Skeletal muscle cell (primary cell): ENCODE measurements at places on chromosomes 11 and 22.

DNA sequence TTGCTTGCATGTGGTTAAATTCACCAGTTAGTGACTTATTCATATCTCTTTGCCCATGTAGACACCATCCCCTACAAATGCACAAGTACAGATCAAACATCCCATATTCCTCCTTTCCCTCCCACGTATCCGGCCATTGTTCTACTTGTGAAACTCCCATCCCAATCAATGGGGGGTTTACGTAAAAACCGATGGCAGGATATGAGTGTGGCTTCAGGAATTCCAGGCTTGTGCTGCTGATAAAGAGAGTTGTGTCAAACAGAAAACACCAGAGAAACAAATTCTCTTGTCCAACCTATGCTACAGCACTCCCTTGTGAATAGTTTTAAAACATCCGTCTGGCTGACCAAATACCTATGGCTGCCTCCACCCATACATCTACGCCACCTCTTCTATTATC, 15.5 kb downstream of the FLI1 start:
- DNase-seq: peak; percentile 89

DNA sequence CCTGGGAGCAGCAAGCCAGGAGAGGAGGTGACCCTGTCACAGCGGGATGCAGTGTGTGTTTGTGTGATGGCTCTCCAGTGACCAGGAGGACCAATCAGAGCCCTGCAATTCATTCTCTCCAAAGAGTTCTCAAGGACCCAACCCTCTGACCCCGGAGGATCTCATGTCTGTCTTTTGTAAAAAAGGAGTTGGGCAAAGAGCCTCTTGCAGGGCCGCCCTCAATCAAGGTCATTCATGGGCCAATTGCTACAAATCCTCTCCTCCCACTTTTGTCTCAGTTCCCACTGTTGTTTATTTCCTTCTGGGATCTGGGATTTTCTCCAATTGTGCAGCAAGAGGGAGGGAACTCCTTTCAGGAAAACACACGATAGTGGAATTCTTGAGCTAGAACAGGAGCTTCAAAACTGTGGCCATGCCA, 4.0 kb downstream of the TECTA start:
- DNase-seq: no peak

DNA sequence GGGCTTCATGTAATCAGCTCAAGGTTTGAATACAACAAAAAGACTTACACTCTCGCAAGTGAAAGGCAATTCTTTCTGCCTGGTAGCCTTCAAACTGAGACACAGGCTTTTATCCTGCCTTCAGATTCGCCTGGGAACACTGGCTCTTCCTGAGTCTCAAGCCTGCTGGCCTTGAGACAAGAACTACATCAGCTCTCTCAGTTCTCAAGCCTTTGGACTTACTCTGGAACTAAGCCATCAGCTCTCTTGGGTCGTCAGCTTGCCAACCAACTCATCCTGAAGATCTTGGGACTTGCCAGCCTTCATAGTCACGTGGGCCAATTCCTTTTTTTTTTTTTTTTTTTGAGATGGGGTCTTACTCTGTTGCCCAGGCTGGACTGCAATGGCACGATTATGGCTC, 35.7 kb upstream of the LRRC10B start:
- DNase-seq: peak; percentile 52

GRCh38 chr11:130859886-130860285, 56.4 kb downstream of the SNX19 start:
- DNase-seq: no peak

DNA sequence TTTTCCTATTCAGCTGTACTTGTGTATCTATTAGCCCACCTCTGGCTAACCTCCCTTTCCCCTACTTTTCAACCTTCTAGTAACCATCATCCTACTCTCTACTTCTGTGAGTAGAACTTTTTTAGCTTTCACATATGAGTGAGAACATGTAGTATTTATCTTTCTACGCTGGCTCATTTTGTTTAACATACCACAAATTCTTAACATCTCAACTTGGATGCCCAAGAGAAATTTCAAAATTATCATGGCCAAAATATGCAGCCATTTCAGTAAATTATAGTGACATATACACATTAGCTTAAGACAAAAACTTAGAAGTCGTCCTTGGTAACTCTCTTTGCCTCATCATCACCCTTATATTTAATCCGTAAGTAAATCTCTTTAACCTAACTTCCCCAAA, 34.7 kb downstream of the LUZP2 start:
- DNase-seq: no peak

DNA sequence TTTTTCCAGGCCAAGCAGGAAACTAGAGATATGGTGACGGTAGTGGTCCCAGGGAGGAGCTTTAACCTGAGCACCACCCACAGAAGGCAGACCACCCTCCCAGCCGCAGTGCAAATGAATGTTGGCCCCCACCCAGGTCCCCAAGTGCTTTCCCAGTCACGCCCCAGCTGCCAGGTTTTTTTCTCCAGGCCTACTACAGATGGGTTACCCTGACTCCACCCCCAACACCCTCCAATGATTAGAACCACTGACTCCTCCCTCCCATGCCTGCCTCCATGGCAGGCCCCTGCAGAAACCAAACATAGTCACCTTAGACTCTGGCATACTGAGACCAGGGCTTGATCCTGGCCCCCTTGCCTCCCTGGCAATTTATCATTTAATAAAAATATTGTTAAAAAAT, 58.7 kb upstream of the CHST1 start:
- DNase-seq: no peak

DNA sequence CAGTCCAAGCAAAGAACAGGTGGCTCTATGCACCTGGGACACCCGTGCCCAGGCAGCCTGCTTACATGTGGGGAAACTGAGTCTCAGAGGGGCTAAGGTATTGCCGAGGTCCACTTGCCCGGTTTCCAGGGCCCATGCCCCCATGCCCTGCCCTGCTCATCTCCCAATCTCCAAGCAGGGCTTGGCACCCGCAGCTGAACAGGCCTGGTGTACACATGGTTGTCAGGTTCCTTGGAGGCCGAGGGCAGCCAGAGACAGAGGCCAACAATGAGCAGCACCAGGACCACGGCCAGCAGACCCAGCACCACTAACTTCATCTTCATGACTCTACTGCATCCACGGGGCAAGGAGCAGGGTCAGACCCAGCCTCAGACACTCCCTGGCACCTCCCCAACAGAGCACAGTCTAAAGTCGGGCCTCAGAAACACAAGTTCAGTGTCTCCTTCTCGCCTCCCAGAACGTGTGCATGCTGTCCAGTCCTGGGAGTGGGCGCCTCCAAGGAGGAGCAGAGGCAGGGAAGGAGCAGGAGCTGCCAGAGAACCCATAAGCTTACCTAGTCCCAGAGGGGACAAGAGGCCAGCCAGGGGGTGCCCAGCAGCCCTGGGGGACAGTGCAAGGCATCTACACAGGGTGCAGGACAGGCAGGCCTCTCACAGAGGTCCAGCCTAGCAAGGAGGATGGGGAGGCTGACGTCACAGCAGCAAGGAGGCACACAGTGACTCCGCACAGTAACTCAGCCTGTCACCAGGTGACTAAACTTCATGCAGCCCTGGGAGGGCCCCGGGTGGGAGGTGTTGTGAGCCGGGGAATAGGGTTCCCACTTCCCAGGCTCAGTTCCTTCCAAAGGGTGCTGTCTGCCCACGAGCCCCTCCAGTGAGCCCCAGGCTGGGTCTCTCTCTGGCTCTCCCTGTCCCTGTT, 20.2 kb upstream of the RGL4 start:
- DNase-seq: no peak

- DNase-seq: no peak
Measured at GRCh38 chr11:122342089-122342744, 226.2 kb upstream of the BLID start.

DNA sequence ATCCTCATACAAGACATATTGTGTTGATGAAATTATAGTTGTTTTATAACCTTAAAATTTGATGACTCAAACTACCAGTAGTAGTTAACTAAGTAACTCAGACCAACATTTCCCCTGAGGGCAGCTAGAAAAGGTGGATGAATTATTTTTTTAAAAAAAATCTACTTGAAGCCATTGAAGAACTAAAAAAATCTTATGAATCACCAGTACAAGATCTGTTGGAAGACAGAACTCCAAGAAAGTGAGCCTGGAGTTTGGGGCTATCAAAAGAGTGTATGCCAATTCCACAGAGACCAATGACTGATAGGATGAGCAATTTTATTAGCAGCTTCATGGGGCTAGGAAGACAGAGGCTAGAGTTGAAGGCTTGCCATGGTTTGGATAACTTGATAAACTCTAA, 72.4 kb downstream of the CYP2R1 start:
- peak; percentile 21 for DNase-seq

DNA sequence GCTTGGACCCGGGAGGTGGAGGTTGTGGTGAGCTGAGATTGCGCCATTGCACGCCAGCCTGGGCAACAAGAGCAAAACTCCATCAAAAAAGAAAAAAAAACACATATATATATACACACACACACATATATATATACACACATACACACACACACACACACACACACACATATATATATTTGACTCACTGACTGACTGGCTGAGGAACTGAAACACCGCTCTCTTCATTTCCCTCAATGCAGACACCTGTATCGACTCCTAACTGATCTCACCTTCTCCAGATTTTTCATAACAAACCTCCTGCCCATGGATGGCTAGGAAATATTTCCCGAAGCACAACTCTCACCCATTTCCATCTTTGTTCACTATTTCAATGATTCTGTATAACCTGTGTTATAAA, 140.7 kb upstream of the ANO3 start:
- no peak for DNase-seq

- DNase-seq: no peak
Measured at GRCh38 chr11:7563281-7563680, 49.5 kb downstream of the PPFIBP2 start.

DNA sequence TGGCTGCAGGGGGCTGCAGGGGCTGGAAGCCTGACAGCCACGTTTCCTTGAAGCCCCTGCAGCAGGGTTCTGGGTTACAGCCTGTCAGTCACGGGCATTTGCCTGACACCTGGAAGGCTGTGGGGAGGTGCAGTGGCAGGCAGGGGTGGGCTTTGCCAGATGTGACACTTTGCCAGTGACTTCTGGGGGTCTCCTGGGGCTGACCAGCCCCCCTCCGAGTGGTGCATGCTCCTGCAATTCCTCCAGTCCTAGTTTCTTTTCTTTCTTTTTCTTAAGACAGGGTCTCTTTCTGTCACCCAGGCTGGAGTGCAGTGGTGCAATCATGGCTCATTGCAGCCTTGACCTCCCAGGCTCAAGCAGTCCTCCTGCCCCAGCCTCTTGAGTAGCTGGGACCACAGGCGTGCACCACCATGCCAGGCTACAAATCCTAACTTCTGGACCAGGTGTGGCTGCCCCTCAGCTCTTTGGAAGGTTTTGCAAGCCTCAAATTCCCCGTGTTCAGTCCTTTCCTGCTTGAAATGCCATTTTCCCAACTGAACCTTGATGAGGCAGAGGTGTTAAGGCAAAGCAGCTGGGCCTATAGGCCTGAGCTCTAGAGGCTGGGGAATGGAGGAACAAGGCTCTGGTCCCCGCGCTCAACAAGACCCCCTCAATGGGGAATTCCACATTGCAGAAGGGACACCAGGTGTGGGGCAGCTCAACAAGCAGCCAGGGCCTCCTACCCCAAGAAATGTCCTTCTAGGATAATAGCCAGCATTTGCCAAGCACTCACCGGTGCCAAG, 20.2 kb upstream of the CHKA start:
- no peak for DNase-seq

DNA sequence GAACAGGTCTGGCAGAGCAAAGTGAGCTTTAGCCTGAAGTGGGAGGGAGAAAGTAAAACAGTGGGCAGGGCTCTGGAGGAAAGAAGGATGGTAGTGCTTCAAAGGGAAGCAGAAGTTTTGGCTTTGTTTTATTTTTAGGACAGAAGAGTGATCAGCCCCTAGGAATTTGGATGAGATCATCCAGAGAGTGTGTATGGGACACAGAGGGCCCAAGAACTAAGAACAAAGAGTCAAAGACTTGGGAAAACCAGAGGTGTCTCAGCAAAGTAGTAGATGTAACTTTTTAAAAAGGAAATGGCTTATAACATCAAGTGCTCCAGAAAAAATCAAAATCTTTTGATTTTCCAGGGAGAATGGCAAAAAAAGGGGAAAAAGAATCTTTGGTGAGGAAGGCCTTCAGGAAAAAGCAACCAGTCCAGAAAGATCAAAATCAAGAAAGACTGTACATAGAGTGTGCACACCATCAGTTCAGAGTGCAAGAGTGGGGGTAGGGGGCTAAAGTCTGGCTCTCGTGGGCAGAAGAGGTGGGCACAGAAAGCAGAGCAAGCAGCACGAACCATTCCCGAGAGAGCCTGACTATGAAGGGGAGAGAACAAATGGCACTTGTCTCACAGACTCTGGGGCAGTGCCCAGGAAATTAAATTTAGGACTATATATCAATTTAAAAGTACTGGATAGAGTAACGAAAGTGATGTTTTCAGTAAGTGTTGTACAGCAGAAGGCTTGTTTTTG, 30.0 kb downstream of the MAPK1 start:
- peak; percentile 52 for DNase-seq

- DNase-seq: no peak
Measured at GRCh38 chr22:27226666-27227065, 569.3 kb downstream of the MIAT start.

GRCh38 chr11:639332-639955, 2.4 kb downstream of the DRD4 start:
- no peak for DNase-seq

DNA sequence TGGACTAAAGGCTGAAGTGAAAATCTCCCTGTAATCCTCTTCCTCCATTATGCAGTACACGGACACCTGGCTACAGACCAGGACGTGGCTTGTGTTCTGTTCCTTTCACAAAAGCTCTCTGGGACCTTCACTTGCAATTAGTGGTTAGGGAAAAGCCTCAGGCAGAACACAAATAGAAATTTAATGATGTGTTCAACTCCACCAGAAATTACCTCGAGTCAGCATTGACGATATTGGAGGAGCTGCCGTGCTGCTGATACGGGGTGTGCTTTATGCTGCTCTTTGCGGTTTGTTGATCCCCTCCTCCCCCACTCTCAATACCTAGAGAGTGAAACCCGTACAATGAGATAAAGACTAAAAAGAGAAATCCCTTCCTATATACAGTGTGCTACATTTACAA, 48.9 kb downstream of the POLD3 start:
- DNase-seq: no peak

GRCh38 chr22:23282986-23283385, 102.7 kb downstream of the BCR start:
- DNase-seq: no peak

DNA sequence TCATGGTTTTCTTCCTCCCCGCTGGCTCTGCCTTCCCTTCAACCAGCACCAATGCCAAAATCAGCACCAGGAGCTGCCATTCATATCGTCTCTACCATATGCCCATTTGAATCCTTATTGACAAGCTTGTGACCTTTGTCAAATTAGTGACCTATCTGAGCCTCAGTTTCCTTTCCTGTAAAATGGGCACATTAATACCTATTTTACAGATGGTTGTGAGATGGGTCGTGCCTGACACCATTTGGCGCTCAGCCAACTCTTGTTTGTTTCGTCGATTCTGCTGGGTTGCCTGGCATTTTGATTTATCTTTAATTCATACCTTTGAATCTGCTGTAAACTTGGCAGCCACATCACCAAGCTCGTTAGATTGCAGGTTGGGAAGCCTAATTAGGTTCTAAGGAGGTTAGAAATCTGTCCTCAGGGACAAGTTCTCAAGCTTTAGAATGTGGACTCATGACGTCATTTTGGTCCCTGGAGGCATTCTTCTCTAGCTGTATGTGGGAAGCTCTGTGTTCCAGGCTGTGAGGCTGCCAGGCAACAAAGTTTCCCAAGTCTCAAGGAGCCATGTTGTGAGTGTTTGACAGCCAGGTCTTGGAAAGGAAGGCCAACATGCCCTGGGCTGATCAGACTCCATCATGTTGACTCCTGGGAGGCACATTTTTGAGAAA, 61.0 kb downstream of the RPS6KA4 start:
- peak; percentile 49 for DNase-seq

- DNase-seq: no peak
Measured at GRCh38 chr22:20825624-20826023, 33.0 kb downstream of the PI4KA start.
